ENCODE measurements at places on chromosomes 4 and X. TPM values are rescaled to one million over a fixed set of nuclear protein-coding genes. Genes with fewer than 3 reads are reported as not detected.

The BMPR1B gene
- total RNA-seq, result 0.77 TPM

DNA sequence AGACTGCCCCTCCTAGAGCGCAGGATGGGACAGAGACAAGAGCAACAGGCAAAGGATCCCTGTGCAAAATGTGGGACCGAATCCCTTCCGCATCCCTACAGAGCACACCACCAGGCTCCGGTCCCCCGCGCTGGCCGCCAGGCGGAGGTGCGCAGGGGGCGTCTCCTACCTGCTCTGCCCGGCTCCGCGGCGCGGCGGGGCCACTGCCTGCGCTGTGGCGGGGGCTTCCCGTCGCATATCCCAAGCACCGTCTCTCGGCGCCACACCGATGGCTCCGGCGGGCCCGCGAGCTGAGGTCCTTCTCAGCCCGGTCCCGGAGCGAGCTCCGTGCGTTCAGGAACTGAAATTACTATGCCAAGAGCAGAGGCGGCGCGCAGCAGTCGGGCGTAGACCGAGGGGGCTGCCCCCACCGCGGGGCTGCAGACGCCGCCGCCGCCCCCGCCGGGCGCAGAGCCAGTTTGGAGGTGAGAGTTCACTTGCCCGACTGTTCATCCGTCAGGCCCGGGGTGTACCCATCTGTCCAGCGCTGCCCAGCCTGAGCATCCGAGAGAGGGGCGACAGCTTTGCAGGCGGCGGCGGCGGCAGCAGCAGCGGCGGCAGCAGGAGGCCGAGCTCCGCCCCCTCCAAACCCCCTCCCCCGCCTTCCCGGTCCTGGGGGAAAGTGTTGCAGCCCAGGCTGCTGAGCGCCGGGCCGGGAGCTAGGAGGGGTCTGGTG lies at the start of gene GPRIN3:
Gene GPRIN3, minus strand, starts transcription at position 355 of the 715 bp plus-strand sequence. CDS start 57,690 bp downstream, outside the sequence.
- peak; percentile 73 for DNase-seq

The SOWAHD gene
- total RNA-seq, result 3.6 TPM

DNA sequence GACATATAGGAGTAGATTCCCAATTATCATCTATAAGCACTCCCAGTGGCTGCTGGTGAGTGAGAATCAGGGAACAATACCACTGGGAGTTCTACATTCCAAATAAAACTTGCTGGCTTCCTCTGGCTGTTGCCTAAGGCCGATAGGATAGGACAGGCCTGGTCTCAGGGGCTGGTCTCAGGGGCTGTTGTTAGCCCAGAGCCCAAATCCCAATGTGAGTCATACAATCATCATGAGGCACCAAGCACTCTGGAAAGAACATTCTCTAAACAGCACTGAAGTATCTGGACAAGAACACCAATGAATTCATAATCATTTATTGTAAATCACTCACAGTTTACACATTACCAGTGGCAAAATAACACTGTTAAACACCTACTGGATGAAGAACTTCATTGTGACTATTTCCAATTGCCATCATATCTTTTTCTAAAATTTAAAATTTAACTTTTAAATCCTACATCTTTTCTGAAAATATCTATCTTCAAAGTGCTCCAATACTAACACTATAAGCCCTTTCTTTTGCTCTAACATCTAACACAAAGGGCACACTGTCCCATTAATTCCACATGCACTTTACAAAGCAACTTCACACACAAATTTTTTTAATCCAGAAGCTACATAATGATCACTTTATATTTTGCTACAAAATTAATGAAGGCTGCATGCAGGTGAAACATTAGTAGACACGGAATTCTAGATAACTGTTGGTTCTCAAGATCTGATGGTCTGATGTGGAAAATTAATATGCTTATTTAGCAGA lies 67.6 kb upstream of the TMEM150C start:
- no peak for DNase-seq

- no peak for DNase-seq
These were observed 32.1 kb downstream of the NBDY start for GRCh38 chrX:56761167-56761566.

GRCh38 chrX:110691446-110691845 lies 104.2 kb downstream of the CHRDL1 start:
- no peak for DNase-seq

DNA sequence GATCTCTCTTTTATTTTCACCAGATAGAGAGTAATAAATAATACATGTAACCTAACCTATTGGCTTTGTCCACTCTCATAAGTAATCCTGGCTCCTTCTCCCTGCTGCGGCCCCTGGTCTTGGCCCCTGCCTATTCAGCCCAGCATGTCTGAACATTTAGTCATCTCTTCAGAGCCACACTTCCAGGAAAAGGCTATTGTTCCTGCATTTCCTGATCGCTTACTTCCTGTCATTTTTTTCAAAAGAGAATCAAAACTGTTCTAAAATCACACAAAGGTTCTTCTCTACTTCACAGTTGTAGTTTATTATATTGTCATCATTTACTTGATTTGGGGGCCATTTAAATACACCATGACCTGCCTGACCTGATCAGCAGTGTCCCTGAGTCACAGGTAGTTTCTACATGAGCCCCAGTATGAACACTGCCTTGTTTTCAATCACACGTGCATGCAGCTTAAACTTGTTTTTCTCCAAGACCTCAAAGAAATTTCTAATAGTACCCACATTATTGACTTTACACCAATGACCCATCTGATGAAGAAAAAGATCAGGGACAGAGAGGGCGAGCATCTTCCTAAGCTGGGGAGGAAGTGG lies 47.4 kb upstream of the KDR start:
- no peak for DNase-seq

The KDM5C gene
- total RNA-seq, result 108 TPM

DNA sequence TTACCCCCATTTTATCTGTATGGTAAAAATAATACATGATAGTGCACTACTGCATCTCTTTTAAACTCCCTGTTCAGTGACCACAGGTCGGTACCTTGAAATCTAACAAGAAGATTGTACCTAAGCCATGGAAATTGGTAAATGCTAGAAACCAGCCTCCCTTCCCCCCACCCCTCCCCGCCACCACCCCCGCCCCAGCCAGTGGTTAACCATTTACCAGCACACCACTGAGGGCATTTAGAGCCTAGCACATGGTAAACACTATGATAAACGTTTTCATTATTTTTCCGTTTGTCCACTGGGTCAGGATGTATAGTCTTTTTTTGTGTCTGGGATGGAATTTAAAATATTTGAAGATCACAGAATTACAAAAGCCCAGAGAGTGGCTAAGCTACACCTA lies 703 bp upstream of the FTSJ1 start:
- no peak for DNase-seq

The MAGEB10 gene
- total RNA-seq, result not detected

- DNase-seq, result peak; percentile 52
These were observed 31.9 kb downstream of the RHOH start for GRCh38 chr4:40228497-40229365.

The FGB gene
- total RNA-seq, result 2.3 TPM

GRCh38 chr4:7186516-7187167 lies 5.7 kb upstream of the SORCS2 start:
- DNase-seq, result no peak

Measured in WTC11 (cell line).